ENCODE measurements at places on chromosomes 7 and 10. TPM values are rescaled to one million over a fixed set of nuclear protein-coding genes. Genes with fewer than 3 reads are reported as not detected.

The HOXA7 gene
- total RNA-seq, result not detected

The LRRN3 gene
- not detected for total RNA-seq

The PDK4 gene
- total RNA-seq, result 0.07 TPM

The XRCC2 gene
- 10.8 TPM for total RNA-seq

The FBXL13 gene
- total RNA-seq, result 2.9 TPM

The NODAL gene
- total RNA-seq, result not detected

The SUN3 gene
- total RNA-seq, result 7.9 TPM

The STEAP4 gene
- 0.29 TPM for total RNA-seq

The OPALIN gene
- total RNA-seq, result not detected

The POR gene
- 70.9 TPM for total RNA-seq

The ASB10 gene
- not detected for total RNA-seq

The ADGRA1 gene
- 0.43 TPM for total RNA-seq

The PMPCB gene
- total RNA-seq, result 104 TPM

The CPED1 gene
- 18.4 TPM for total RNA-seq

The FAM20C gene
- 27.1 TPM for total RNA-seq

The SFTPD gene
- total RNA-seq, result not detected

The VPS50 gene
- 54.3 TPM for total RNA-seq

The GOLGA7B gene
- 1.2 TPM for total RNA-seq

The A1CF gene
- total RNA-seq, result not detected
